ENCODE measurements at places on chromosomes 7 and 10.

DNA sequence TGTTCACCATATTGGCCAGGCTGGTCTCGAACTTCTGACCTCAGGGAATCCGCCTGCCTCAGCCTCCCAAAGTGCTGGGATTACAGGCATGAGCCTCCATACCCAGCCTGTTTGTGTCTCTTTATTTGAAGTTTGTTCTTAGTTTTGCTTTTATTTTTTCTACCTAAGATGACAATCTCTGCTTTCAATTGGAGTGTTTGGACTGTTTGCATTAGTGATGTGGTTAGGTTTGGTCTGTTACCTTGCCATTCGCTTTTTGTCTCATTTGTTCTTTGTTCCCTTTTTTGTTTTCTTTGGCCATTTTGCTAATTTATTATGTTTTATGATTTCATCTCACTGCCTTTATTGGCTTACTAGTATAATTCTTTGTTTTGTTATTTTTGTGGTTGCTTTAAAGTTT, 62.6 kb downstream of the ADCY1 start:
- DNase-seq, result no peak

DNA sequence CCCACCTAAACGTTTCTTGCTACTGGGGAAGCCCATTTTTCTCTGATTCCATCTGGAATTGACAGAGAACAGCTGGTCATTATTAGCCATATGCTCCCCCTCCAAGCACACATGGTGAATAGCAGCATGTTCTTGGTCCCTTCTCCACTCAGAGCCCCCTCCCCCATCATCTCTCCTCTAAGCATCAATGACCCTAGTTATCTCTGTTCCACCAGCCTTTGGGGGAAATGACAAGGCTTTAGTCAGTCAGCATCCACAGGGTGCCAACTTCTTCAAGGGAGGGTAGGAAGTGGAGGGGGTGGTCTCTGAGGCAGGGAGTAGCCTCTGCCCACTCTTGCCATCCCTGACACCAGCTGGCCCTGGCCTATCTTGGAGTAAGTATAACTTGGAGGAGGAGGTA, 163.1 kb downstream of the UBE2H start:
- DNase-seq, result no peak

DNA sequence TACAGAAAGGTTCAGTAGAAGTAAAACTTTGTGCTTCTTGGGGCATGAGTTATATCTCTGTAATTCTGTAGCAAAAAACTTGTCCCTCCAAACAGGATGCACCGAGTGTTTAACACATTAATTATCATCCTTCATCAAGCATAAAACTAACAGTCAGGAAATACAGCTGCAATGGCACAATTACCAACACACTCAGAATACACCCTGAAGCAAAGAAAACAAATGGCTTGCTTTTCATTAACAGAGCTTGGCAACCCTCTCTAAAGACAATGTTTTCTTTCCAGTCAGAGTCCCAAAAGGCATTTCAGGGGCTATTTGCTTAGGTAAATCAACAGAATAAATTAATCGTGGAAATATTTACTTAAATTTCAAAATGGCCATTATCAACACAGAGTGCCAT, 107.7 kb downstream of the ICA1 start:
- no peak for DNase-seq

GRCh38 chr7:158112571-158113320, 474.9 kb downstream of the PTPRN2 start:
- DNase-seq, result no peak

- DNase-seq, result no peak
These were observed 1073.5 kb upstream of the LRRN3 start for GRCh38 chr7:110017405-110017804.

GRCh38 chr7:142899661-142900060, 14.1 kb upstream of the TRPV6 start:
- DNase-seq, result no peak

DNA sequence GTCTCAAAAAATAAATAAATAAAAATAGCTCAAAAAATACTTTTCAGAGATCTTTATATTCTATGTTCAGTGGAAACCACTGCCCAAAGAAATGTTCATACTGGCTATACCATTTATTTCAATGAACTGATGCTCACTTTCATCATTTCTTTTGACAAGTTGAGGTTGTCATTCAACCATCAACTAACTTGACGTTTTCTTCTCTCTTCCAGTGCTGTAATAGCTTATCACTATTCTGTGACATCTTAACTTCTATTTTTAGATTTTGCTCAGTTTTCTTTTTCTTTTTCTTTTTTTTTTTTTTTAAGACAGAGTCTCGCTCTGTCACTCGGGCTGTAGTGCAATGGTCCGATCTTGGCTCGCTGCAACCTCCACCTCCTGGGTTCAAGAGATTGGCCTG, 8.7 kb upstream of the CTAGE4 start:
- no peak for DNase-seq

DNA sequence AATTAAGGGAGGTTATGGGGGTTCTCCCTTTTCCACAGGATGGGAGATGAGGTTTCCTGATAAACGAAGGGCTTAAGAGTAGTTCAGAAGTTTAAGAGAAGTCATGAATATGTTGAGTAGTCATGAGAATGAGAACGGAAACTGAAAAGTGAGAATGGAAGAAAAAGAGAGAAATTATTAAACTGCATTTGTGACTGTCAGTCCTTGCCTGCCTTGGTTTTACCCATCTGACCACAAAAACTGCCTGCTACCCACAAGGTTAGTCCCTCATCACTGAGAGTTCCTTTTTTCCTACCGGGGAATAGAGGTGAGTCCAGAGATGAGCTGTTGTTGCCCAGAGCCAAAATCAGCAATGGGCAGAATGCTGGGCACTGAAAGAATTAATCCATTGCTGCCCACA, 174.1 kb upstream of the BET1 start:
- DNase-seq, result no peak

DNA sequence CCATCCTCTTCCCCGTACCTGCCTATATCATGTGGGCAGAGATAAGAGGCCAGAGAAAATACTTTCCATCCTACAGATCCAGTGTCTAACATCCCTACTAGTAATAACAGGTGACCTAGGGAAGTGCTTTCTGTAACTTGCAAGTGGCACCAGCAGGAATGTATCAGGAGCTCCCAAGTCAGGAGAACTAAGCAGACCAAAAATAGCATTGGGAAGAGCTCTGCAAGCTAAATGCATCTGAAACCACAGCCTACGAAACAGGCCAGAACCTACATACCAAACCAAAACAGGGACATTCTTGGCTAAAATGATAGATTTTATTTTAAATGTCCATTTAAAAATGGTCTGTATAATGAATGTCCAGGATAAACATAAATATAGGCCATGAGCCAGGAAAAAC, 680.8 kb downstream of the PHTF2 start:
- DNase-seq, result no peak

GRCh38 chr7:75655536-75655935, 83.2 kb downstream of the HIP1 start:
- no peak for DNase-seq

- DNase-seq, result no peak
These were observed 51.5 kb downstream of the CCDC71L start for GRCh38 chr7:106609416-106609815.

DNA sequence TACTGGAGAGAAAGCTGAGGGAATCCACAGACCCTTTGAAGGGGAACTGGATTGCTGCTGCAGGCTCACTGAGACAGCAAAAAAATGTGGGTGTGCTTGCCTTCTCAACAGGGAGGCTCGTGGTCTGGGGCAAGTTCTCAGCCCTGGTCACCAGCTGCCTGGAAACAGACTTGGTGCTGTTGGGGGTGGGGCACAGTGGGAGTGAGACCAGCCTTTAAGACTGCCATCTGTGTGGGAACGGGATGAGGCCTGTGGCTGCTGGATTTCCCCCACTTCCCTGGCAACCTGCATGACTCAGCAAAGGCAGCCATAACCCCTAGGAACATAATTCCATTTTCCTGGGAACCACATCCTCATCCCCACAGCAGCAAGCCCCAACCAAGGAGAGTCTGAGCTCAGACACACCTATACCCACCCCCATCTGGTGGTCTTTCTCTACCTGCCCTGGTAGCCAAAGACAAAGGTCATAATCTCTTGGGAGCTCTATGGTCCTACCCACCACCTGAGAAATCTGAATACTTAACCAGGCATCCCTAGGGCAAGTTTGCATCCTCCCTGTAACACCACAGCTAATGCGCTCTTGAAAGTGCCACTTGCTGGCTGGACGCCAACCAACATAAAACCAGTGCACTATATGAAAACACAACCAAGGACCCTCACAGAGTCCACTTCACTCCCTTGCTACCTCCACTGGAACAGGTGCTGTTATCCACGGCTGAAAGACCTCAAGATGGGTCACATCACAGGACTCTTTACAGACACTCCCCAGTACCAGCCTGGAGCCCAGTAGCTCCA, 45.0 kb upstream of the TFEC start:
- DNase-seq, result no peak

- no peak for DNase-seq
These were observed 267.5 kb upstream of the PRKCQ start for GRCh38 chr10:6847561-6847960.

GRCh38 chr7:122595885-122596284, 103.0 kb downstream of the RNF133 start:
- no peak for DNase-seq

DNA sequence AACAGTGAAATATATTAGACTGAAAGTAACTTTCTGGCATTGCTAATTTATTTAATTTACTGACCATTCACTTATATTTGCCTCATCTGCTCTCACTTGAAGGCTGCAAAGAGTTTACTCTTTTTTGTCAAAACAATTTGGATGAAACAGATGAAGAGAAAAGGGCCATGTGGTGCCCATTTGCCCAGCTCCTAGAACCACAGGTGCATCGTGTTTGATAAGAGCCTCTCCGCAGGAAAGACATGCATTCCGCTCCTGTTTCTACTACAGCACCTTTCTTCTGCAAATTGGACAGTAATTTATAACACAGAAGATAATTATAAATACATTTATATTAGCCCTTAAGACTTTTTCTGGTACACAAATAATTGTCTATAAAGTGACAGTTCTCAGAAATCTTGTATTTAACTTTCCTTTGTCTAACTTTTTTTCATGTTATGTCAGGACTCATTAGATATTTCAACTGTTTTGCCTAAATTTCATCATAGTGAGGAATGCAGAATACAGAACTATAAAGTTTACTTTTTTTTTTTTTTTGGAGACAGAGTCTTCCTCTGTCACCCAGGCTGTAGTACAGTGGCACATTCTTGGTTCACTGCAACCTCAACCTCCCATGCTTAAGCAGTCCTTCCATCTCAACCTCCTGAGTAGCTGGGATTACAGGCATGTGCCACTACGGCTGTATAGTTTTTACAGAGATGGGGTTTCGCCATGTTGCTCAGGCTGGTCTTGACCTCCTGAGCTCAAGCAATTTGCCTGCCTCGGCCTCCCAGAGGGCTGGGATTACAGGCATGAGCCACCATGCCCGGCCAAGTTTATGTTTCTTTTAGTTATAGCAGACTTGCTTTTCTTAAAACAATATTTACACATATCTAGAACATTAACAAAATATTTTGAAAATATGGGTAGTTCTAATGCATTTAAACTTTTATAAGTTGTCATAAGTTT, 869 bp downstream of the LAMB4 start:
- no peak for DNase-seq

DNA sequence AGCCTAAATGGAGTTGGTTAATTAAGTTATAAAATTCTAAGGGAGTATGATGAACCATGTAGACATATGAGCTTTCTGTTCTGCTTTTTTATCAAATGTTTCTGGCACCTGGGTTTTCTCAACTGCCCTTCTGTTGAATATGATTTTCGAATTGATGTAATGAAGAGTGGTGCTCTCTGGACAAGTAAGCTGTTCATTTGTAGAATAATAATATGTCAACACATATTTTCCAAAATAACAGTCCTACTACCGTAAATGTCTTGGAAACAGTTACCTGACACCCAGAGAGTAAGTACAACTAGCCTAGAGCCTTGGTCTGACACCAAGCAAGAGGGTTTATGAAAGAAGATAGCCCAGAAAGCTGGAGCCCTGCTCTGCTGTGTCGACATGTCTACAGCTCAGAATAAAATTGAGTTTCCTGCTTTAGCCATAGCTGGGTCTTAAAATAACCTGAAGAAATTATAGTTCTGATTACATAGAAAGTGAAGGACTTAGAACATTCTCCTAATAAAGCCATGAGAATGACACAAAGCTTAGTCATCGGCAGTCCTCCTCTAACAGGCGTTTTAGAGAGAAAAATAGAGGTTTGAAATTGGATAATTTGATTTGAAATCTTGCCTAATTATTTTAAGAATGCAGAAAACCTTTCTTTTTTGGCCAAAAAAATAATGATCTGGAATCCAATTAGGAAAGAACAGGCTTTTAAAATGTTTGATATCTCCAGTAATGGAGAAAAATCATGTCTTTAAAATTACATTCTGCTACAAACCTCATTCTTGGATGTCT, 25.1 kb downstream of the HDAC9 start:
- no peak for DNase-seq

DNA sequence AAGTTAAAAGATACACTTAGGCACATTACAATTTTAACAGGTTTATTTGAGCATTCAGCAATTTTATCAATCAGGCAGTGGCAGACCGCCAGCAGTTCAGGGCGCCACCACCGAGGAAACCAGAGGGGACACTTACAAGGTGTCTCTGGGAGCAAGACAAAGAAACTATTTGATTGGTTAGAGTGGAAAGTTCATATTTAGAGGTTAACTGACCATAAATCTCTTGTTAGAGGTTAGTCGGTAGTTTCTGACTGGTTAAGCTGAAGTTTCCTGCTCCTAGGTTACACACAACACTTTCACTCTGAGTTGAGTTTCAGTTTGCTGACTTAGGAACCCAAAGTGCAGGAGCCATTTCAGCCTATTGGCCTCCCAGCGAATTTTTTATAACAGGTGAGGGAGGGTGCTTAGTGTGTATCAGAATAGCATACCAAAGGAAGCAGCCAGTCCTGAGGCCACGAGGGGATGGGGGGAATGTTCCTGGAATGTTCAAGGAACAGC, 10.8 kb upstream of the PVRIG start:
- DNase-seq, result peak; percentile 21

GRCh38 chr10:131049016-131049415, 262.5 kb downstream of the TCERG1L start:
- DNase-seq, result no peak

- no peak for DNase-seq
These were observed 26.6 kb downstream of the PLAU start for GRCh38 chr10:73937333-73938043.

DNA sequence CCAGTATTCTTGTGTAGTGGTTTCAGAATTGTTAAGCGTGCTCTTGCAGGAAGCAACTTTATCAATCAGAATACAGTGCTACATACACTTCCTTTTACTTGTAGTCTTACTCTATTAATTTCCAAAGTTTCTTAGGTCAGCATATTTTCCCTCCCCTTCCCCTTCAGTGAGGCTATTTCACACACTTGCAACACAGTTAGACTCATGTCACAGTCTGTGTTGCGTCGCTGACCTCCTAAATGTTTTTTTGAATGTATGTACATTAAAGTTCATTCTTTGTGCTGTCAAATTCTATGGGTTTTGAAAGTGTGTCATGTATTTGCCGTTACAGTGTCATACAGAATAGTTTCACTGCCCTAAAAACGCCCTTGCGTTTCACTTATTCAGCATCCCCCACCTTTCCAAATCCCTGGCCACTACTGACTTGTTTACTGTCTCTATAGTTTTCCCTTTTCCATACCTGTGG, 5.4 kb upstream of the HKDC1 start:
- DNase-seq, result no peak

DNA sequence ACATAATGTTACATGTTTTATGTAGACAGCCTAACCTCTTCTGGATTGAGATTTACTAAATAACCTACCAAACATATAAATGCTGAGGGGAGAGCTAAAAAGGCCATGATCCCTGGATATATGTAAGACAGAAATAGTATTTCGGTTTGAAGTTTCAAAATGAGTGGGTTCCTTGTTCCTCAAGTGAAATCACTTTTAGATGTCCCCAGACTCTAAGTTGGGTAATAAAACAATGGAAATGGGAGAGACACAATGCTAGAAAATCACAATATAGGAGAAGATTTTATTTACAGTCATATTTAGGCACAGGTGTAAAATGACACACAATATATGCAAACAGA, 56.5 kb downstream of the SHTN1 start:
- DNase-seq, result no peak

Data from central memory CD4-positive, alpha-beta T cell (primary cell).